ENCODE measurements at places on chromosomes 2 and 18.

GRCh38 chr2:2767837-2768236 is 436.8 kb upstream of the MYT1L start:
- DNase-seq = no peak

- DNase-seq = no peak
Measured at GRCh38 chr2:195619590-195619989, 37.4 kb upstream of the SLC39A10 start.

- DNase-seq = peak; percentile 98
Measured at GRCh38 chr2:26696351-26696816, 3.9 kb downstream of the KCNK3 start.

DNA sequence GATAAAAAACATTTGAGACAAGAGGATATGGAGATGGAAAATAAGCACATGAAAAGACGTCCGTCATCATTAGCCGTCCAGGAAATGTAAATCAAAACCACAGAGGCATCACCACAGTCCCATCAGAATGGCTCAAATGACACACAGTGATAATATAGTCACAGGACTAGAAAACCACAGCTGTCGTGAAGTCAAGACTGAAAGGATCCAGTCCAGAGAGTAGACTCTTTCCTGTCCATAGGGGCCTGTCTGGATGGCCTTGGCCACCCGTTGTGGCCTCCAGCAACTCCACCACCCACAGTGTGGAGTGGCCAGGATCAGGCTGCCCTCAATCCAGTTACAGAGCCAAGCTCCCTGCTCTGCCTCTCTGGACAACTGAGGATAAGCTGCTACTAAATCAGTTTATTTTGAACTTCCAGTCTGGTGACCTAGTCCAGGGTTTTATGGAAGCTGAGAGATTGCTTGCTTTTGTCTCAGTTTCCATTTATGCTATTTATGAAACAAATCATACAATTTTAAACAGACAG is 60.4 kb downstream of the RHOB start:
- DNase-seq = no peak

All from 8988T (cell line).